Cerebellar nuclear complex (tissue), 1 donor: ENCODE measurements at places on chromosomes 11 and 22.

DNA sequence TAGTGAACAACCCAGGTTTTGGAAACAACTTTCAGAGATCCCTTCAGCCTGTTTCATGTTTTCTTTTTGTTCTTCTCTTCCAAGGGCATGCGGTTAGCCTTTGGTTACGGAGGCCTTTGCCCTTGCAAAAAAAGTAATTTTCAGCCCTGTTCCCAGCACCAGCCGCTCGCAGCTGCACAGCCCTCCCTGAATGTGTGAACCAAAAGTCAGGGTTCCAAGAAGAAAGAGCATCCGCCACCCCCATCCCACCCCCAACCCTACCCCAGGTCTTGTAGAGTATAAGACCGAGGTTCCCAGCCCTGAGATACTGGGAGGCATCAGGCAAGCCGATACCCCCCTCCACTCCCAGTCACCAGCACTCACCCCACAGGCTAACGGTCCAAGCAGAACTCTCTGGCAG, 56.4 kb downstream of the IGLL1 start:
- DNase-seq = no peak

- no peak for DNase-seq
Observed at GRCh38 chr11:45993531-45994001, 71.1 kb downstream of the LARGE2 start.

- DNase-seq = peak; percentile 44
Observed at GRCh38 chr11:41010361-41011050, 448.9 kb downstream of the LRRC4C start.

GRCh38 chr11:100011697-100012096, 675.4 kb upstream of the ARHGAP42 start:
- no peak for DNase-seq

- DNase-seq = no peak
Observed at GRCh38 chr11:106998916-106999188, 19.4 kb downstream of the GUCY1A2 start.

- DNase-seq = peak; percentile 22
Observed at GRCh38 chr11:46437122-46437689, 45.6 kb upstream of the CHRM4 start.

DNA sequence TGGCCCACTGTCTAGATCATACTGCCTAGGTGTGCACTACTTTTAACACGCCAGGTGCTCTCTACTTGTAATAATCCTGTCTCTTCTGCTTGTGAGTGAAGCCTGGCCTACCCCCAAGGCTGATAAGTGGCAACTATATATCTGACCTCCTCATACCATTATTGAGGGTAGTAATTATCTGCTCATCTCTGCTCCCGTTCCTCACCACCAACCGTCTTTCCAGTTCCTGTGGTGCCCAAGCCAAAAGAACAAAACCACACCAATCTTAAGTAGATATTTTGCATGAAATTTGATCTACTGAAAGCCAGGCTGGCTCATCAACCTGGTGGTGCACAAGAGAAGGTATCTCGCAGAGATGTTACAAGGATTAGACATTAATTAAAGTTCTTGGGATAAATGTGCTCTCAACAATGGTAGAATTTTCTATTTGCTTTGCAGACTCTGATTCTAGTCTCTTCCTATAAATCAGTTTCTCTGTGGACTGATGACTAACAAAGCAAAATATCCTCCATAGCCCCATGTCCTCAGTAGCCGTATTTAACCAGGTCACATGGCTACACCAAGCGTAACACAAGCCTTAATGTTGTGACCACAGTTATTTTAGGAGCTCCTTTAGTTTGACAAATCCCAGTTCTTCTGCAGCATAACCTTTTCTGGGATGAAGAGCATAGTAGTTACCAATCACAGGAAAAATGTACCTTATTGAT, 267.2 kb downstream of the NTM start:
- no peak for DNase-seq

DNA sequence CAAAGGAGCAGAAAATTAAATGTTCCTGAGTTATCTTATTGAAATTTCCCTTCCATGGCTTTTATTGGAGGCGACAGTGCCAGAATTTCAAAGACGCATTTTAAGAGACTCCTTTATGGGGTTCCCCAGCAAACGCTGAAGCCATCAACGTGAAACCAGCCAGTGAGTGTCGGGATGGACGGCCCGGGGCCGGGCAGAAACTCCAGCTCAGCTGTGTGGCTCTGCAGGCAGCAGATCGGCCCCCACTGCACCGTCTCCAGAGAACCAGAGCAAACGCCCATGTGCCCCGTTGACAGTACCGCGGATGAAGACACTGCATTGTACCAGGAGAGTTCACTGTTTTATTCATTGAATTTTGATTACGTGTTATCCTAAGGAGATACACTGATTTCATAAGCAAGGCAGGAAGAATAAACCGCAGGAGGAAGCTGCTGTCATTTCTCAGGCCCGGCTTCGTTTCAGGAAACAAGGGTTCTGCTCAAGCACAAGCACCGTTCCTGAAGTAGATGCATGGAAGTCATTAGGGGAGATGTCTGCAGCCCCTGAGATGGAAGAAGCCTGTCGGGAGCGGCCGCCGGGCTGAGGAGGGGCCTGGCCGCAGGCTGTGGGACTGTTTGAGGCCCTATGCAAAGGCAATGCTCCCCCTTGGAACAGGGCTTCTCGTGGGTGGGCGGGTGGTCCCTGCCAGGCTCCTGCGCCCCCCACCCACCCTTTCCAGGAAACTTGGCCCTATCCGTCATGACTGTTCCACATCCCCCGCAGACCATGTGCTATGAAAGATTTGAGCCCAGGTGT, 639.7 kb downstream of the TBC1D22A start:
- no peak for DNase-seq

DNA sequence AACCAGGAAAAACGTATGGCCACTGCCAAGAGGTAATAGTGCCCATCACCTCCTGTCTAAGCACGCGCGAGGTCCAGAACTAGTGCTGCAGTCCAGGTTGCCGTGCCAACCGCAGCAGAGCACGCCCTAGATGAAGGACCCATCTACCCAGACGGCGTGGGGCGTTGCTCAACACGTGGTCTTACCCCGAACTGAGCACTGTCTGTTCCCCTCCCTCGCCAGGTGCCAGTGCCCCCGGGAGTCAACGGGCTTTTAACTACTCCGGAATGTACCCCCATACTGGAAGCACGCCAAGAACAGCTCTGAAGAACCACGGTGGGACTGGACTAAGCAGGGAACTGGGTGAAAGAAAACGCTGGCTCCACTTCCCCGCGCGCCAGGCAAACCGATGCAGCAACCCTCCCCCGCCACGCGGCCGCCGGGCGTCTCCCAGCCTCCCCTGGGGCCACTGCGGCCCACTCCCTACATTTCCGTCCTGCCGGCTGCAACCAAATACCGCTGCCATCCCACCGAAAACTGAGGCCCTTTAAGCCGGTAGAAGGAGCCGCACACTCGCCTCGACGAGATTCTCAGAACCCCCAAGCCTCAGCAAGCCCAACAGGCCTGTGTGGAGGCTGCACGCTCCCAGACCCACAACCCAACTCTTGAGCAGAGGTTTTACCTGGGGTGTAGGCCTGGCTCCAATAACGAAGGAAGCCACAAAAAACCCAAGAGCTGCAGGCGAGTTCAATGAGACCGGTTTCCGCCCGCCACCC, at the start of gene HSPA8:
Gene HSPA8 (minus strand): TSS at position 734 of the 755 bp plus-strand sequence. CDS start 812 bp downstream, outside the sequence.
- DNase-seq = no peak

- no peak for DNase-seq
Observed at GRCh38 chr11:115889712-115890111, 385.5 kb upstream of the CADM1 start.

GRCh38 chr11:70700453-70700852, 302.1 kb downstream of the CTTN start:
- DNase-seq = no peak

- DNase-seq = no peak
Observed at GRCh38 chr22:31488346-31488883, 1.2 kb downstream of the EIF4ENIF1 start.

GRCh38 chr22:41334215-41334614, 32.9 kb downstream of the ZC3H7B start:
- peak; percentile 63 for DNase-seq

GRCh38 chr11:126436209-126436755, 80.8 kb downstream of the ST3GAL4 start:
- DNase-seq = no peak

DNA sequence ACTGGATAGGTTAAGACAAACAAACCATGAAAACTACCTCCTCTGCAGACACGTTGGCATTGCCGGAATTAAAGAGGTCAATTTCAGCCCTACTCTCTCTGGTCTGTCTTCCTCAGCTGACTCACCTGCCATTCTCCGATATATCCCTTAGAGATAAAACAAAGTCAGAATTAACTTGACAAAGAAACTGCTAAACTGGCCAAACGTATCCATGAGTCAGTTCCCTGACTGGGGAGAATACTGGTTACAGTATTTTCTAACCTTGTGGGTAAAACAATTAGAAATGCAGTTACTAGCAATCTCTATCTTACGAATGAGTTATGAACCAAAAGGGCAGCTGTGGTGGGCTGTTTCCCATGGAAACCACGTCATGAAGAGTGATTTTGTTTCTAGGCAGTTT, 96.2 kb downstream of the RDX start:
- no peak for DNase-seq

GRCh38 chr22:44304911-44305310, 7.8 kb downstream of the SHISAL1 start:
- no peak for DNase-seq

GRCh38 chr11:37484298-37484697, 886.3 kb upstream of the RAG2 start:
- DNase-seq = no peak

- DNase-seq = no peak
Observed at GRCh38 chr22:38518620-38519019, 12.5 kb upstream of the DDX17 start.

- no peak for DNase-seq
Observed at GRCh38 chr22:28129319-28129962, 210.4 kb upstream of the PITPNB start.

DNA sequence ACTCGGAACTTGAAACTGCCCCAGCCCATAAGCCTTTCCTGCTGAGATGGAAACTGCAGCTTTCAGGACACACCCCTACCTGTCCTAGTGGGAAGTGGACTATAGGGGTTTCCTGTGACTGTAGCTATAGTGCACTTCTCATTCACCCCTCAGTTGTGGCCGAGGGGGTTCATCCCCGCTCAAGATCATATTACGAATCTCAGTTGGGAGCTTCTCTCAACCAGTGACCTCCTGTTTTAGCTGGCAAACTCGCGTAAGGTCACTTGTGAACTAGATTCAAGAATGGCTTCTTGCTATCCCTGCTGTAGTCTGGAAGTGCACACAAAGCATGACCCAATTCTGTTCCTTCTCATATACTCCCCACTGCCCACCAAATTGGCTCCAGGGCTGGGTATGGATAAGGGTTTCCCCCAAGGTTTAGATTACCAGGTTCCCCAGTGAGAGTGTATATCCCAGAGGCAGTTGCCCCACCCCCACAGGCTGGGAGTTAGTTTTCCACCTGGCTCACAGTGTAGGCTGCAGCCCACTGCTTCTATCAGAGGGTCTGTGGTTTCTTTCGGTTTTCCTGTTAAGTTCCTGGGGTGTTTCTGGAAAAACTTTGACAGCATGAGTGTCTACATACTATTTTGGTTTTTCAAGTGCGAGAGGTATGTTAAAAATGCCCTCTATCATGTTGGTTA, 812.9 kb downstream of the JRKL start:
- no peak for DNase-seq

GRCh38 chr11:46630237-46630636, 12.9 kb downstream of the ATG13 start:
- DNase-seq = no peak

DNA sequence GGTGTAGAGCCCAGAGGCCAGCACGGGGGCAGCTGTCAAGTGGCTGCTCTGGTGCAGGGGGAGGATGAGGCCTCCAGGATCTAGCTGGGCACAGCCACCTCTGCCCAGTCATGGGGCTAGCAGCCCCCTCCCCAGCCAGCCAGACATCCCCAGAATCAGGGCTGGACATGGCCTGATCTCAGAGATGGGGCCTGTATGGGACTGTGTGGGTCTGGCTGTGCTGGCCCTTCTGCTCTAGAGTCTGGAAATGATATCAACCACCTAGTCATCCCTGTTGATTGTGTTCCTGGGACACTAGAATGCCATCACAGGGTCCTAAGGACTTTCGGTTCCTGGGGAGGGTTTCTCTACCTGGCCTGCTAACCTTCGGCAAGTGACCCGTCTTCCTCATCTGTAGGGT, 2.8 kb downstream of the FLRT1 start:
- DNase-seq = no peak

DNA sequence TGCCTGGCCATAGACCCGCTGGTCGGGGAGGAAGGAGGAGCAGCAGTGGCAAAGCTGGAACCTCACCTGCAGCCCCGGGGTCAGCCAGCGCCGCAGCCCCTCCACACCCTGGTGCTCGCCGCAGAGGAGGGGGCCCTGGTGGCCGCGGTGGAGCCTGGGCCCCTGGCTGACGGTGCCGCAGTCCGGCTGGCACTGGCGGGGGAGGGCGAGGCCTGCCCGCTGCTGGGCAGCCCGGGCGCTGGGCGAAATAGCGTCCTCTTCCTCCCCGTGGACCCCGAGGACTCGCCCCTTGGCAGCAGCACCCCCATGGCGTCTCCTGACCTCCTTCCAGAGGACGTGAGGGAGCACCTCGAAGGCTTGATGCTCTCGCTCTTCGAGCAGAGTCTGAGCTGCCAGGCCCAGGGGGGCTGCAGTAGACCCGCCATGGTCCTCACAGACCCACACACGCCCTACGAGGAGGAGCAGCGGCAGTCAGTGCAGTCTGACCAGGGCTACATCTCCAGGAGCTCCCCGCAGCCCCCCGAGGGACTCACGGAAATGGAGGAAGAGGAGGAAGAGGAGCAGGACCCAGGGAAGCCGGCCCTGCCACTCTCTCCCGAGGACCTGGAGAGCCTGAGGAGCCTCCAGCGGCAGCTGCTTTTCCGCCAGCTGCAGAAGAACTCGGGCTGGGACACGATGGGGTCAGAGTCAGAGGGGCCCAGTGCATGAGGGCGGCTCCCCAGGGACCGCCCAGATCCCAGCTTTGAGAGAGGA, 11.9 kb downstream of the TMEM121B start:
- no peak for DNase-seq

DNA sequence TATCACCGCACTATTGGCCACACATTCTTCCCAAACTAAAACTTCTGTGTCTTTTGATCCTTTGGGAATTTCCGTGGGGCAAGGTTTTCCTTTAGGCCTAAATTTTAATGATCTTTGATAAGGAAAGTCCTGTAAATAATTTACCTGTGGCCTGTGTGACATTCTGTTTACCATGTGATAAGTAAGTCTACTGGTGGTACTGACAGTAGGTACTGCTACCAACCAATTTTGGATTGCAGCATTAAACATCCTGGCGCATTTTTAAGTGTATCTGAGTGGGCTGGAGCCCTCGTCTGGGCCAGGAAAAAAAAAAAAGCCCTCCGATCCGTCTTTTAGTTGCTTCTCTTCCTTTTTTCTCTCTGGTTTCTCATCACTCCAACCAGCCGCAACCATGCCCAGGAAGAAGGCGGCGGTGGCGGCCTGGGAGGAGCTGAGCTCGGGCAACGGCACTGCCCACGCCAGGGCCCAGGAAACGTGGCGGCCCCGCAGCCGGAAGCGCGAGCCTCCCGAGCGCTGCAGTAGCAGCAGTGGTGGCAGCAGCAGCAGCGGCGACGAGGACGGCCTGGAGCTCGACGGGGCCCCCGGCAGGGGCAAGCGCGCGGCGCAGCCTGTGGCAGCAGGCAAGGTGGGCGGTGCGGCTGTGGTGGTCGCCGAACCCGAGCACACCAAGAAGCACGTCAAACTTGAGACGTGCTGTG, 33.6 kb downstream of the ASRGL1 start:
- no peak for DNase-seq
